Activated effector memory CD4-positive, alpha-beta T cell treated with Interleukin-2 at 50 U/mL for 16 hours (primary cell): ENCODE measurements at places on chromosomes 7 and 10.

- no peak for DNase-seq
These were observed 34.2 kb upstream of the GNA12 start for GRCh38 chr7:2878306-2878705.

GRCh38 chr10:29828956-29829355 lies 194.2 kb upstream of the SVIL start:
- no peak for DNase-seq

DNA sequence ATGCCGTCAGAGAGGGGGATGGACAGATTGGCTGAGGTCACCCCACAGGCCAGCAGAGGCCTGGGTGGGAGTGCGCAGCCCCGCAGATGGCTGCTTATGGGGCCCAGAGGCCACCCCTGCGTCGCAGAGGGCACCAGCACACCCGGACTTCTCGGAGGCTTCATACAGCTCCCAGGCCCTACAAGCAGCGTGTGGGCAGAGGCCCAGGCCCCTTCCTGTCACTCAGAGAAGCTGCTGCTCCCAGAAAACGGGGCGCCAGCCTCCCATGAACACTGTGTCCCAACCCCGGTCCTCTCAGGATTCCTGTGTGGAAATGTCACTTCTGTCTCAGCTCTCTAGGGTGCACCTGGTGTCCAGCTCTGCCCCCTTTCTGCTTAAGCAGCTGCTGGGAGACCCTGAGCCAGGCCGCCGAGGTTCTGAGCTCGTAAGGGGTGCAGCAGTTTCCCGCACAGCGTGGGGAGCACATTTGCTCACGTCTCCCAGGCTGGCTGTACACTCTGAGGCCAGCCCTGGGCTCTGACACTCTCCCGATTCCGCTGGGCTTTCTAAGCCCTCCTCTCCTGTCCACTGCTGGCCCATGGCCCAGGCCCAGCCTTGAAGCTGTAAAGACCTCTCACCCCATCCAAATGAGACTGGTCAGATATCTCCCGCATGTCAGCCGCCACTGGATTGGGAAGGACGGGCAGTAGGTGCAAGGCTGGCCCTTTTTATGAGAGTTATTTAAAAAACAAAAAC lies 6.8 kb downstream of the GPR146 start:
- no peak for DNase-seq

DNA sequence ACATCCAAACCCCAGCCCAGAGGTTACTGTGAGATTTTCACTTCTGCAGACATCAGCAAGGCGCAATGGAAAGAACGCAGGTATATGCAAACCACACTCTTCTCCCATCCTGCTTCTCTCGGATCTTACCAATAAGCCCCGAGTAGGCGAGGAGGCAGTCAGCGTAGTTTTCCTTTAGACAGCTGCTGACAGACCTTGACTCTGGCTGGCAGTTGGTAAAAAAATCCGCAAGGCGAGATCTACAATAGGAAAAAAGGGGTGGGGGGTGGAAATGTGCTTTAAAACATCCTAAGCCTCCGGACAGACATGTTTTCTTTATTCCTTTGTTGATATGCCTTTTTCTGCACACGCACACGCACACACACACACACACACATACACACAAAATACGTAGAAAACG lies 176.5 kb downstream of the GFRA1 start:
- DNase-seq: no peak

DNA sequence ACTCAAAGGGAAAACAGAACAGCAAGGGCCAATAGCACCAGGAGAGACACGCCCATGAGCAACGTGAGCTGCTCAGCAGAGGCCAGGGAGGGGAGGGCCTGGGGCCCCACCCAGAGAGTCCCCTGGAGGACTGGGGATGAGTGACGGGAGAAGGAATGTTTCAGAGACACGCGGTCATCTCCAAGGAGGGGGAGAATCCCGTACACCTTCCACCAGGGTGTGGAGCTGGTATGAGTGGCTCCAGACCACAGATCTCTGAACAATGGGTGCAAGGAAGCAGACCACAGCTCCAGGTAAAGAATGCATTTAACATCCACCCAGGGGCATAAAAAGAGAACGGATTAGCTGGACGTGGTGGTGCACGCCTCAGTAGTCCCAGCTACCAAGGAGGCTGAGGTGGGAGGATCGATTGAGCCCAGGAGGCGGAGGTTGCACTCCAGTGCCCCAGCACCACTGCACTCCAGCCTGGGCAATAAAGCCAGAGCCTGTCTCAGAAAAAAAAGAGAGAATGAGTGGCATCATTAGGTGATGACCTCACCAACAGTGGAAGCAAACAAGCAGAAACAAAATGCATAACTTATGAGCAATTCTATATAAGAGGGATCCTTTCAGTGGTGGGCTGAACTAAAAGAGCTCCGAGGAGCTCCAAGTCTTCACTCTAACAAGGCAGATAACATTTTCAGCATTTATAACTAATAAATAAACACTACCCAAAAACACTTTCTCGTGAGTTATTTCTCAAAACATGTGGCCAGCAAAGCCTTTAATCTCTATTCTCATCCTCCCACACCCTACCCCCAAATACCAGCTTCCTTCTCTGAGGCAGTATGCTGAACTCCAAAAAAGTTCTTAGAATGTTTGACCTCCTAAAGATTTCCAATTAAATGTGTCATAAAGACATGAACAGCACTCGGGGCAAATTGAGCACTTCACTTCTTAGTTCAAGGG lies 12.5 kb downstream of the PSAP start:
- DNase-seq: no peak

- no peak for DNase-seq
These were observed 49.6 kb downstream of the SHH start for GRCh38 chr7:155762655-155763054.

DNA sequence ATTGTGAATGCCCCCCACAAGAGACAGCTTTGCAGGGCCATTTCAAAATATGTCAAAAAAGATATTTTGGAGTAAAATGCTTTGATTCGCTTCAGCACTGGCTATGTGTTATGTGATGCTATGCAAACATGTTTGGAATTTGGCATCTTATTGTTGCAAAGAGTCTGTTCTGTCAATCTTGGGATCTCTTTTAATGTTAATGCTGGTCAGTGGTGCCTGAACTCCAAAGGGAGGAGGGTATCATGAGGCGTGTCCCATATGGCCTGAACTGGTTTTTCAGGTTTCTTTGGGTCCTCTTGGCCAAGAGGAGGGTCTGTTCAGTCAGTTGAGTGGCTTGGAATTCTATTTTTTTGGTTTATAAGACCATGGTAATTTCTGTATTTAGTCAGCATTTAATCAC lies 81.4 kb downstream of the HECW1 start:
- no peak for DNase-seq

DNA sequence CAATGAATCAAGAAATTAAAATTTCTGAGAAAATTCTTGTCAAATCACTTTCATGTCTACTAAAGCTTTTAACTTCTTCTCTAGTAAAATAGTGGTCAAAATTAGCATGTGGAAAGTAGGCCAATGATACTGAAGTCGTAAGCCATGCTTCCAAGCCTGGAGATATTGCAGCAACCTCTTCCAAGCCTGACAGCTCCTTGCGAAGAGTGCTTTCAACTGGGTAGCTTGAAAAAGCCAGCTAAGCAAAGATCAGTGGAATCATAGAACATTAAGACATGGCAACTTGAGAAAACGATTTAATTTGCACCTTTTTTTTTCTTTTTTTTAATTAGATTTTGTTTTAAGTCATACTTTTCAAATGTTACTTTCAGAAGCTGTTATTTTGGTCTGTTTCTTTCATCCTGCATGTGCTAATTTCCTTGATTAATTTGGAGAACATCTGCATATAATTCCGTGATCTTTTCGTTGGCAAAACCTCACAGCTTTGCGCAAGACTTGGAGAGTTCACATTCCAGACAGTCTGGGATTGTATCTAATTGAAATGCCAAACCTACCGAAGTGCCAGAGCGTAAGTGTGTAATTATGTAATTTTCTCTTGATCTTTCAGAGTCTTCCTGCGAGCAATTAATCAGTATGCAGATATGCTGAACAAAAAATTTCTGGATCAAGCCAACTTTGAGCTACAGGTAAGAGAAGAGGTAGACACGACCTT lies 142.2 kb upstream of the INSYN2A start:
- DNase-seq: no peak

- DNase-seq: no peak
These were observed 66.9 kb downstream of the MTPAP start for GRCh38 chr10:30282221-30282620.

DNA sequence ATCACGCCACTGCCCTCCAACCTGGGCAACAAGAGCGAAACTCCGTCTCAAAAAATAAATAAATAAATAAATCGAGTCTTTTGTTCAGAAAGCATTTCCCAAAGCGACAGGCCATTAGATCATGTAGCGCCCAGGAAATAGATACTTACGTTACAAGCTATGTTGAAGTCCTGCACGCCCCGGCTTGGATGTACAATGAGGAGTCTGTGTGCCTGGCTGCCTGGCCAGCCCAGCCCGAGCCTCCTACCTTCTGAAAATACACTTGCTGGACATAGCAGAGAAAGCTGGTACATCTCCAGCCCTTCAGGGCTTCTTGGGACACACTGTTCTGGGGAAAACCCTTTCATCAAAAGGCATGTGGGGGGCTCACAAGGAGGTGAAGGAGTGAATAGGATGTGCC lies 22.1 kb downstream of the FGFR2 start:
- no peak for DNase-seq

DNA sequence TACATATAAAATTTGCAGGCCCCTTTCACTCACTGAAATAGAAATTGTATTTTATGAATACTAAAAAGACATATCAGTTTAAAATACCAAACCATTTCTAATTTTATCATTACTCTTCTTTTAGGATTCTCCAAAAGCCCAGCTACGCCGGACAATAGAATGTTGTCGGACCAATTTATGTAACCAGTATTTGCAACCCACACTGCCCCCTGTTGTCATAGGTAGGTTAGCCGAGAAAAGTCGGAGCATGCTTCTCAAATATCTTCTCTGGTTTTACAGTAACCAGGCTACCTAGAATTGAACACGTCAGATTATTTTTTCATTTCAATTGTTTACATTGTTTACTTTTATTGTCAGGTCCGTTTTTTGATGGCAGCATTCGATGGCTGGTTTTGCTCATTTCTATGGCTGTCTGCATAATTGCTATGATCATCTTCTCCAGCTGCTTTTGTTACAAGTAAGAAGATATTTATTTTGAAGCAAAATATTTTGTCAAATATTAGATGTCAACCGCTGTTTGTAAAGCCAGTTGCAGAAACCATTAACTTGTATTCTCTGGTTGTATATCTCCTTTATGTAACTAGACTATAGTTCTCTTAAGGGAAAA lies 57.6 kb downstream of the MMRN2 start:
- no peak for DNase-seq

DNA sequence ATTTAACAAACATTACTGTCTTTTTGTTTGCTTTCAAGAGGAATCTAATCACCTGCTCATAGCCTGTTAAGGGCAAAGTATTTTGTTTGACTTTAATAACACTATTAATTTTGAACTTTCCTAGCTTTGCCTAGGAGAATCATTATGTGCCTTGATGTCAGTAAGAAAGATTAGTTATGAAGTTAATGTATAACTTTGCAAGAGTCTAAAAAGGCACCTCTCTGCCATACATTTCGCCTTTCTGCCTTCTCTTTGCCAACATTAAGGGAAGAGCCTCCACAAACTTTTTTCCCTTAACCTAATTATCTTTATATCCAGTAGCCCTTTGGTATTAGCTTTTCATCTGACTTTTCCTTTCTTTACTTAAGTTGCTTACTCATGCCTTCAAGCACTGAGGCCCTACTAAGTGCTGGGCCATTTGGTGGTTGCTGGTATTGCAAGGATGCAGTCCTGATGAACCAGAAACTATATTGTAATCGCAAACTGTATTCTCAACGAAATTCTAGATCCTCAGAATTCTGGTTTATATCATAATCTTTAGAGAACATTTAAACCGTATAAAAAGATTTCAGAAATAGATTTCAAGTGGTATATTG lies 108.5 kb downstream of the SND1 start:
- DNase-seq: no peak

GRCh38 chr10:71715860-71716259 lies 3.7 kb downstream of the C10orf105 start:
- DNase-seq: no peak

GRCh38 chr10:22427101-22427500 lies 81.8 kb downstream of the SPAG6 start:
- no peak for DNase-seq

DNA sequence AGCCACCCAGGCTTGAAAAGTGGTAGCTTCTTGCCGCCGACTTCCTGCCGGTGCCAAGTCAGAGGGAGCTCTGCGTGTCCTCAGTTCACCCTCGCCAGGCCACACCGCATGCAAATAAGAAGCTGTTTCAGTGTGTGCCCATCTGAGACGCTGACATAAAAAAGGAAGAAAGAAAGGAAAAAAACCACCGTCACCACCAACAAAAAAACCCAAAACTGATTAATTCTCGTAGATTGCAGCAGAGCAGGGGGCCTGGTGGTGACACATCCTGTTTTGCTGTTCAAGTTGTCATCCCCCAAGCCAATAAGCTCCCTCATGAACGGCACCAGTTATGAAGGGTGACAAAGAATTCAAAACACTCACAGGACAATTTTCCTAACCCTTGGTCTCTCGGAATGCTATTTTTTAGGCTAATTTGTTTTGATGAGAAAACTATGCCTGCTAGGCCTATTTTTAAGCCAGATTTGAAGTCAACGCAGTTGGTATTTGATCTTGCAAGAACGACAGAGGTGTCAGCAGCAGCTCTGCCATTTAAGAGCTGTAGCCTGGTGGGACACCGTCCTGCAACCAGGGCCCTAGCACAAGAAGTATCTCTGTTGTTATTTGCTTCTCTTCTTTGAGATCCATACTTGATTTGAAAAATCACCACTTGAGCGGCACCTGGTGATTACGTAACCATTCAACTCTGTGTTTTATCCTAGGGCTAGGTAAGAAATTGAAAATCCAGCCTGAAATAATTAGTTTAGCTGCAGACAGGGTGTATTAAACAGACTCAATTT lies 145.6 kb downstream of the PFKFB3 start:
- peak; percentile 74 for DNase-seq

DNA sequence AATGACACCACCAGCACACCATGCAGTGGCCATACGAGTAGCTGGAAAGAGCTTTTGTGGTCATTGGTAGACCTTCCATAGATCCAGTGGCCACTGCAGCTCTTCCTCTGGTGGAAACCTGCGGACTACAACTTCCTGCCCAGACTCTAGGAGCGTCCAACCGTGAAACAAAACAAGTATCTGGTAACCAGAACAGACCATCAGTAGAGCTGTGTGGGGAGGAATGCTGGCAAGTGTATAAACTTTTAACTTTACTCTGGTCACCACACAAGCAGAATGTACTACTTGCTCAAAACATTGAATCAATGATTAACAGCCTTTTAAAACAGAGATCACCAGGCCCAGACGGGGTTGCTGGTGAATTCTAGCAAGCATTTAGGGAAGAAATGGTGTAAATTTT lies 154.7 kb upstream of the DGKB start:
- no peak for DNase-seq

GRCh38 chr10:43964486-43964885 lies 315.8 kb upstream of the ZNF32 start:
- no peak for DNase-seq

- DNase-seq: no peak
These were observed 29.8 kb upstream of the SP8 start for GRCh38 chr7:20816372-20816959.

DNA sequence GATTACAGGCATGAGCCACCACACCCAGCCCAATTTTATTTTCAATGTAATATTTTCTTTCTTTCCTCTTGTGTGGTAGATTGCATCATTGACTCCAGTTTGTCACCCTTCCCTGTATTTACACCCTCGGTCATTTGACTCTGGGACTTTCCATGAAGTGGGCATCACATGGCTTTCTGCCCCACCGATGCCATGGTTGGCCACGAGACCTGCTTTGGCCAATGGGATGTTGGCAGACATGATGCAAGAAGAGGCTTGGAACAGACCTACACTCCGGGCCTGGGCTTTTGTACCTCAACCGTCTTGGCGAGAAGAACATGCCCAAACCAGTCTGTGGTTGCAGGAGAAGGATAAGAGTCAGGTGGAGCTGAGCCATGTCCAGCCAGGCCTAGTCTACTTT lies 38.8 kb upstream of the CACUL1 start:
- no peak for DNase-seq
